ENCODE measurements at places on chromosomes 2 and 18.

GRCh38 chr2:234708717-234709116, 211.8 kb upstream of the ARL4C start:
- no peak for DNase-seq

DNA sequence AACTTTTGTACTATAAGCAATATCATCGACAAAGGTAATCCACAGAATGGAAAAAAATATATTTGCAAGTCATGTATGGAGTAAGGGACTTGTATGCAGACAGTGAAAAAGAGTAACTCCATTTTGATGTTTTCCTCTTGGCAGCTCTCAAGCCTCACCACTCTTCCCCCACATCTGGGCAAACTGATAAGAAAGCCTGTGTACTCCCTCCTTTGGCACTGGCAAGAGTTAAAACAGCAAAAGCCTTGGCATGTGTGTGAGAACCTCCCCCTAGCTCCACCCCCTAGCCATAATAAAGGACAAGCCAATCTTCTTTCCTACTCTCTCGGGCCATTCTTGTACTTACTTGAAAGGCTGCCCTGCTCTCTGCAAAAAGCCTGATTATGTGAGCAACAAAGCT, 335.2 kb downstream of the LRATD1 start:
- no peak for DNase-seq

DNA sequence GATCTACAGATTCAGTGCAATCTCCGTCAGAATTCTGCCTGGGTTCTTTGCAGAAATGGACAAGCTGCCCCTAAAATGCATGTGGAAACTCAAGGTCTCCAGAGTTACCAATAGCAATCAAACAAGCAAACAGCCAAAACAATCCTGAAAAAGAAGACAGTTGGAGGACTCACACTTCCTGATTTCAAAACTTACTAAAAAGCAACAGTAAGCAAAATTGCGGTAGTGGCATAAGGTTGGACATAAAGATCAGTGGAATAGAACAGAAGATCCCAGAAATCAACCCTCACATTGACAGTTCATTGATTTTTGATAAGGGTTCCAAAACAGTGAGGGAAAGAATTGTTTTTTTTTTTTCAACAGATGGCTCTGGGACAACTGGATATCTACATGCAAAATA, 59.7 kb downstream of the NPPC start:
- DNase-seq, result no peak

DNA sequence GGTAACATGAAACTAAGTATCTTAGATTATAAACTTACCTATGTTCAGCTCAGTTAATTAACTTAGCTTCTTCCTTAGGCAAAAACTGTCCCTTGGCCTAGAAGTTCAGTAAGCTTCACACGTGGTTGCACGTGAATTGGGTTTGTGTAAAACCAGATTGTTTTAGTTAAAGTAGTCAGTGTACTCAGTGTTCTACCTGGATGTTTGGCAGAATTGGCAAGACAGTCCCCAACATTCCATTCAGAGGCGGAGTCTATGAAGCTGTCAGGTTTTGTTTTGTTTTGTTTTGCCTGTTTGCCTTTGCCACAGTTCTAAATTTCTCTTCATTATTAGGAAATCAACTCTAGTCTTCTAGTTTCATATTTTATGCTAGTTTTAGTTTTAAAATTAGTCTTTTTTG, 105.3 kb upstream of the ZEB2 start:
- no peak for DNase-seq

DNA sequence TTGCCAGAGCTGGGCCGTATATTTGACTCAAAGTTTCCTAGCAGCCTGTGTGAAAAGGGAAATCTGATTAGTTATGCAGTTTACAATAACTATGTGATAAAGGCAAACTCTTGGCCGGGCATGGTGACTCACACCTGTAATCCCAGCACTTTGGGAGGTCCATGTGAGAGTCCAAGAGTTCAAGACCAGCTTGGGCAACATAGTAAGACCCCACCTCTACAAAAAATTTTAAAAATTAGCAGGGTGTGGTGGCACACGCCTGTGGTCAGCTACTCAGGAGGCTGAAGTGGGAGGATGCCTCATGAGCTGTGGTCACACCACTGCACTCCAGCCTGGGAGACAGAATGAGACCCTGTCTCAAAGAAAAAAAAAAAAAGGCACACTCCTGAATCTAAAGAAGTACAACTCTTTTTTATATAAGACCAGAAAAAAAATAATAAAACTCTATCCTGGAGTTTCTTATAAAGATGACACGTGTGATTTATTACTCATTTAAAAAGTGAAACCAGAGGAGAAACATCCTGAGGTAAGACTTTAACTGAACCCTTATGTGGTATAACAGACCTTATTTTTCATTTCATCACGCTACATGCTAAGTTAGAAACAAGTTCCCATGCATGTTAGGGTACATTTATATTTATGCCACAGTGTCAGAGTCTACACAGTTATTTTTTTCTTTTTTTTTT, 32.6 kb upstream of the KCMF1 start:
- DNase-seq, result no peak

- no peak for DNase-seq
Measured at GRCh38 chr2:234849678-234850077, 102.1 kb upstream of the SH3BP4 start.

- DNase-seq, result no peak
Measured at GRCh38 chr2:128369602-128370467, 51.2 kb upstream of the HS6ST1 start.

DNA sequence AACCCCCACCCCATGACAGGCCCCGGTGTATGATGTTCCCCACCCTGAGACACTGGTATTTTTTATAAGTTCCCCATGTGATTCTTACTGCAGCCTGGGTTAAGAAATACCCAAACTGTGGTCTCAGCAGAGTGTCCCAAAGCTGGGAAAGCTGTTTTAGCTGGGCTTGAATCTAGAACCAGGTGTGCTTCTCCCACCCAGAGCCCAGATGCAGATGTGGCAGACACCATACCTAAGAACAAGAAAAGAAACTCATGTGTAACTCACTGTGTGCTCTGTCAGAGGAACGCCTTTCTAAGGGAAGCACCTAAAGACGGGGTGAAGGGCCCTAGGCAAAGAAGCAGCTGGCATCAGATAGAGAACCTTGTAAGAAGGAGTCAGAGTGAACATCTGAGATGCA, 23.9 kb downstream of the DOK1 start:
- DNase-seq, result no peak

DNA sequence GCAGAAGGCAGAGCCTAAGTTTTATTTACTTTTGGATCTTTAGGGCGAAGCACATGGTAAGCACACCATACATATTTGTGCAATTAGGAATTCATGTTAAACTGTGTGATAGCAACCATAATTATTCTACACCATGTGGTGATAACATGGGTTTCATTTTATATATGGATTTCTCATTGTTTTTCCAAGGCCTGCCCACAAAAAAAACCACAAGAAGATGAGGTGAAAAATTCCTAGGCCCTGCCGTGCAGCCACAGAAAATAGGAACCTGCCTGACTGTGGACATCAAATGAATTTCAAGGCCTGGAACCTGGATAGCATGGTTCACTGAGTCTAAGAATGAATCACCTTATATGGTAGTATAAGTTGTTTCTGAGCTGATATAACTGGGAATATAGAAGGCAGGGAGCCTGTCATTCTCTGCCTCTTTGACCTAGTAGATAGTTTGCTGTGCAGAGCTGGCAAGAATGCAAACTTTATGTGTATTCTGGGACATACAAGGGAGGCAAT, 22.4 kb upstream of the SSB start:
- DNase-seq, result no peak

- no peak for DNase-seq
Measured at GRCh38 chr2:163637871-163638270, 97.9 kb downstream of the FIGN start.

DNA sequence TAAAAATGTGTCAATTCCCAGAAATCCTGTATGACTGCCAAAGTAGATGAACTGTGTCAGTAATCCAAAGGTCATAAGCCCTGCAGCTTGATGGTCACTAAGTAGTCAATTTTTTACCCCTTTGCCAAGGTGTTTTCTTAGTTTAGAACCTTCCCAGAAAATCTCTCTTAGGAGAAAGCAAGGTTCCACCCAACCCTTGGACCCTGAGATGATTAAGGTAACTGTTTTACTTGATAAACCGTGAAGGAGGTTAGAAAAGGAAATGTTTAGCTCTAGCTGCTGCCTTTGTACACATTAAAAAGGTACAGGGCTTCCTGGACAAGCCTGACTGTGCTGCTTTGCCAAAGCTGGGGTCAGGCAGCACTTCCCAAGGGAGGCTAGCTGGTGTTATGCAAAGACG, 24.4 kb upstream of the LRP2 start:
- no peak for DNase-seq

DNA sequence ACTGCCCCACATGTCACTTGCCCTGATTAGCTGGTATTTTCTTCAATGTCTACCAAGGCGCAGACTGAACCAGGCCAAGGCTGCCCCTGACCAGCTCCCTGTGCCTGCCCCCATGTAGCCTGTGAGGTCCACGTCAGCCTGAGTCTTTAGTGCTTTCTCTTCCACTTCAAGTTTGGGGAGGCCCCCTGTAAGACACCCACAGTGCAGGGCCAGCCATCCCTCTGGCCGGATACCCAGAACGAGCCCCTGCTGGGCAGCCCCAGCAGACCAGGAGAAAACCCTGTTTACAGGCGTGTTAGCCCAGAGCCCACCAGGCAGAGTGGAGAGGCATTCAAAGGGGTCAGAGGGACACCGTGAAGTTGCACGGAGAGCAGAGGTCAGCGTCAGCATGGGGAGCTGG, 92.4 kb downstream of the TFCP2L1 start:
- no peak for DNase-seq

GRCh38 chr2:70827388-70827787, 7.0 kb upstream of the CLEC4F start:
- DNase-seq, result no peak

GRCh38 chr2:147460155-147460554, 384.7 kb upstream of the ACVR2A start:
- no peak for DNase-seq

DNA sequence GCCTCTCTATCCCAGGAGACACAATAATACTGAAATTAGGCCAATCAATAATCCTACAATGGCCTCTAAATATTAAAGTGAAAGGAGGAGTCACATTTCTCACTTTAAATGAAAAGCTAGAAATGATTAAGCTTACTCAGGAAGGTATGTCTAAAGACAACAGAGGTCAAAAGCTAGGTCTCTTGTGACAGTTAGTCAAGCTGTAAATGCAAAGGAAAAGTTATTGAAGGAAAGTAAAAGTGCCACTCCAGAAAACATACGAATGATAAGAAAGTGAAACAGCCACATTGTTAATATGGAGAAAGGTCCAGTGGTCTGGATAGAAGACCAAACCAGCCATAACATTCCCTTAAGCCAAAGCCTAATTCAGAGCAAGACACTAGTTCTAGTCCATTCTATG, 9.5 kb downstream of the SESTD1 start:
- DNase-seq, result no peak

DNA sequence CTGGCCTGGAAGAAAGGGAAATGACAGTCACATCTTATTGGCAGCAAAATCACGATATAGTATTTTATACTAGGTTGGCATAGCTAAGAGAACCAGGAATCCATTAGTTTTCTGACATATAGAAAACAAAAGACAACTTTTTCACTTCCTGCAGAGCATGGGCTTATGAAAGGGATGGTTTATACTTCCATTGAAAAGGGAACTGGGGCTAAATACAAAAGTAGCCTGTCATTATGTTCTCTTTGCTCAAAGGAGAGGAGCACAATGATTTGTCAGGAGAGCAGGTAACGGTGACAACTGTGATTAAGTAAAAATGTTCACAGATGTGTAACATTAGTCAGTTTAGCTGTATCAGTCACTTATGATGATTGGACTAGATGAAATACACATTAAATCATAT, 46.4 kb downstream of the SLC25A12 start:
- no peak for DNase-seq

DNA sequence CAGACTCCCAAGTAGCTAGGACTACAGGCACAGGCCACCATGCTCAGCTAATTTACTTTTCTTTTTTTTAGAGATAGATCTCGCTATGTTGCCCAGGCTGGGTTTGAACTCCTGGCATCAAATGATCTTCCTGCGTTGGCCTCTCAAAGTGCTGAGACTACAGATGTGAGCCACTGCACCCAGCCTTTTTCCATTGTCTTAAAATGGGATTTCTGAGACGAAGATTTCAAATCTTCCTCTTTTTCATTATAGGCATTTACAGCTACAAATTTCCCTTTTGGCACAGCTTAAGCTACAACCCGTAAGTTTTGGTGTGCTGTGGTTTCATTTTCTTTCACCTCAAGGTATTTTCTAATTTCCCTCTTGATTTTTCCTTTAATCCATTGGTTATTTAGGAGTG, 8.6 kb downstream of the GNLY start:
- no peak for DNase-seq

DNA sequence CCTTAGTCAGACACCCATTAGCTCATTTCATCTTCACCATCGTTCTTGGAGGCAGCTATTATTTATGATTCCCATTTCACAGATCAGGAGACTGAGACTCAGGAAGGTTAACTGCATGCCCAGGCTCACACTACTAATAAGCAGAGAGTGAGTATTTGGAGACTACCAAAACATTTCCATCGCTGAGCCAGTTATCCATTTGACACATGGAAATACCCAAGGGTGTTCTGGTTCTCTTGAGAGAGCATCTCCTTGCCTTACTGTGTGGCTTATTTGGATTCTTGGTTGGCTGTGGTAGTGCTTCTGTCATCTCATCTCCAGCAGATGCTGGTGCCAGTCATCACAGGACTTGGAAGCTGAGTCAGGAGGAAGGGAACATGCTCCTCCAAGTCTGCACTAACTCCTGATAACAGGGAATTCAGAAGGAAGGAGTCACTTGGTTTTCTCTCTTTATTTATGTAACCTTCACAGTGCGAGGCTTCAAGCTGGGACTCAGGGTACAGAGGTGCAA, 55.2 kb downstream of the RASGRP3 start:
- no peak for DNase-seq

DNA sequence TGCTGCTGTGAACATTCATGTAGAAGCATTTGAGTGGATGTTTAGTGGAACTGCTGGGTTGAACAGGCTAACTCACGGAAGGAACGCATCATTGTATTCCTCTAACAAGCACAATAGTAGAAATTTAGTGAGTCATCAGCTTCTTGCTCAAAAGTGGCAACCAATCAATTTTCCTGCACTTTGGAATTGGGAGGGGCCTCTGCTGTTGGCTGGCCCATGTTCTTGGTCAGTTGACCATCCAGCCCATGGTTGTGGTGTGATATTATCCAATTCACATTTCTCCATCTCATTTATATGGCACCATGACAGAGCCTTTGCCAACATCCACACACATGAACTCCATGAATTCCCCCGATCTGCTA, 95.0 kb downstream of the TNFRSF11A start:
- DNase-seq, result no peak

DNA sequence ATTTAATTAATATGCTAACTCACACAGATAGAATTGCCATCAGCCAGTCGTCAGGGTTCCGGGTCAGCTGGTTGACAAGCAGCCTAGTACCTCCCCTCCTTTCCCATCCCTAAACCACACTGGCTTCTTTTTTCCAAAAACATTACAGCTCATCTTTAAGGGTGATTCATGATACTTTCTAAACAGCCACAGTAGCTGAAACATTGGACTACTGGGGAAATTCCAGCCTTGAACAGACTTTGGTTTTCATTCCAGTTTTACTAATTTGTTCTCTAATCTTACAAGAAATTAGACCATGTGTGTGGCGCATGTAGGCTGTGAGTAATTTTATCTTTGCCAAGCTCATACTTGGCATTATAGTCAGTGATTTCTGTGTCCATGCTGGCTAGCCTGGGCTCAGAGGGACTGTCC, 110.8 kb downstream of the FMNL2 start:
- no peak for DNase-seq

All from stimulated activated CD8-positive, alpha-beta memory T cell treated with anti-CD3 and anti-CD28 coated beads, Interleukin-2, amount 100 ng/mL, for 1 hour (primary cell).